ENCODE measurements at places on chromosomes 3 and 15. TPM values are rescaled to one million over a fixed set of nuclear protein-coding genes. Genes with fewer than 3 reads are reported as not detected.

DNA sequence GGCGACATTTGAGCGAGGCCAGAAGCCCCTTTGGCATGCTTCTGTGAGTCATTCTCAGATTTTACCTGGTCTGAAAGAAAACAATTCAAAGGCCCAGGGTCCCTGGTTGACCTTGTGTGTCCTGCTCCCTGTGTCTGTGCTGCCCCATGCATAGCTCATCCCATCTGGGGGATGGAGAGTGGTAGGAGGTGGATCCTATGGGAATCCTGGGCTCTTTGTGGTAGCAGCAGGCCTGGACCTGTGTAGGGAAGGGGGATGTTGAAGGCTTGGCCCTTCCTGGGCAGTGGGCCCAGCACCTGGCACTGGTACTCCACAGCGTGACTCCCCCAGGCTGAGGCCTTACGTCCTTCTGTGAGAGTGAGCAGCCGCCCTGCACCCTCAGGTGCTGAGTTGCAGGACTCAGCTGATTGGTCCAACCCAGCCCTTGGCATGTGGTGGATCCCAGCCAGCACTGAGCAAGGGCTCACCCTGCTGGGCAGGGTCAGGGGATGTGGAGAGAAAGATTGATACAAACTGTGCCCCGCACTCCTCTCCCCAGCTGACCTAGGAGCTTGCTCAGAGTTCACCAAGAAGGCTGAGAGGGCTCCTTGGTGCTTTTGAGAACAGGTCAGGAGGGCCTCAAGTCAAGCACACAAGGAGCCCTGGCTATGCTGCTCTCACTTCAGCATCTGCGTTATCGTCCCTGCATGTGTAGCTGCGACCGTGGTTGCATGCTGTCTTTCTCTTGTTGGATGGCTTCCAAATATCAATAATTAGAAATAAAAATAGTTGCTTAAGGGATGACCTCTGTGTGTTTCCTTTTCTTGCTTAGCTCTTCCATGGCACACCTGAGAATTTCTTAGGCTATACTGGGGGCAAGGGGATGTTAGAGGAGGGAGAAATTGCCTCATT is 21.4 kb upstream of the JMJD7 start:
- H3K36me3 ChIP-seq, result no peaks in the 10 kb centered on the region
- H3K4me3 ChIP-seq, result no peak overlapping the region
- H3K27me3 ChIP-seq, result no peaks in the 10 kb centered on the region
- 0 out of 3 replicates have a peak, but pooled peaks cover 3% of the 10 kb centered on the region for H3K4me1 ChIP-seq

DNA sequence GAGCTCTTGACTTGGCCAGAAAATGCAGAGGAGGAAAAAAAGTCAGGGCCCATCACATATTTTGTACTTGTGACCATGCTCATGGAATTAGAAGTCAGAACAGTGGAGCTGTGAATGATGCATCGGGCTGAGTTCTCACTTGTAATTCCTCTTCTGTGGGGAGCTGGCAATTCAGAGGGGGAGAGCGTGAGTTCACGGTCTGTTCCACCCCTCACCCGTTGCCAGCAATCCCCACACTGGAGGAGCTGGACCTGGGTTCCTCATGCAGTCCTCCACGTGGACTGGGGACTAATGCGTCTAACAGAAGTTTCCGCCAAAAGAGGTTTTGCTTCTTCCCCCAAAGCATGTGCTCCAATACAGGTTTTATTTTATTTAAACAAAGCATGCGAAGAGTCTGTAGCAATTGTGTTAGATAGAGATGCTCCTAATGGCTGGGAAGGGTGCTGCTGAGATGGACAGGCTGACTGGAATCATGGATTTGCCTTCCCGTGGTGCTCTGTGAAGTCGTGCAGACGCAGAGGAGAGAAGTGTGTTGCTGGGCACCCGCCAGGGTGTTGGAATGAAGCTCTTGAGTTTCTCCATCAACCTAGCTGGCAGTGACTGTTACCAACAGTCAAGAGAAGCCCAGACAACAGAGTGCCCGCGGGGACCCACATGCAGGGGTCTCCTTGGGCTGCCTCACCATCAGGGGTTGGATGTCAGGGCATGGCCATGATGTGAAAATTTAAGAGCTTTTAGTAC is 77.4 kb upstream of the PCSK6 start:
- H3K4me1 ChIP-seq, result no peaks in the 10 kb centered on the region
- H3K36me3 ChIP-seq, result no peaks in the 10 kb centered on the region
- H3K27me3 ChIP-seq, result peaks cover 65% of the 10 kb centered on the region
- no peak overlapping the region for H3K27ac ChIP-seq

DNA sequence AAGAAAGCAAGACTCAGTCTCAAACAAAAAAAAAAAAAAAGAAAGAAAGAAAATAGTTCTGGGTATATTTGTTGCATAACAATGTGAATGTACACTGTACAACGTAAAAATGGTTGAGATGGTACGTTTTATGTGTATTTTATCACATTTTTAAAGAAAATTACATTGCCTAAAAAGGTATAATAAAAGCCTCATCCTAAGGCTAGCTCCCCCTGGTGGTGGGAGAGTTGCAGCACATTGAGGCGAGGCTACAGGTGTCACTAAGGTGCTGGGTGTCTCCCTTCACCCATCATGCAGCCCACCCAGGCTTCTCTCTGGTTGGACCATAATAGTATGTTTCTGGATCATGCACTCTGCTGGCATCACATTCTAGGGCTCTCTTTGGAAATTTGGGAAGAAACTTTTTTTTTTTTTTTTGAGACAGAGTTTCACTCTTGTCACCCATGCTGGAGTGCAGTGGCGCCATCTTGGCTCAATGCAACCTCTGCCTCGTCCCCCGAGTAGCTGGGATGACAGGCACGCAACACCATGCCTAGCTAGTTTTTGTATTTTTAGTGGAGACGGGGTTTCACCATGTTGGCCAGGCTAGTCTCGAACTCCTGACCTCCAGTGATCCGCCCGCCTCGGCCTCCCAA is 12.4 kb upstream of the RAB11A start:
- no peaks in the 10 kb centered on the region for H3K4me1 ChIP-seq
- no peaks in the 10 kb centered on the region for H3K36me3 ChIP-seq
- no peak overlapping the region for H3K4me3 ChIP-seq
- peak; percentile 64 for DNase-seq
- no peaks in the 10 kb centered on the region for H3K27me3 ChIP-seq
- H3K27ac ChIP-seq, result no peak overlapping the region

GRCh38 chr15:32909431-32909830 is 191.6 kb downstream of the GREM1 start:
- no peaks in the 10 kb centered on the region for H3K36me3 ChIP-seq
- no peak overlapping the region for H3K4me3 ChIP-seq
- no peak for DNase-seq
- H3K27me3 ChIP-seq, result peaks cover 8% of the 10 kb centered on the region

- H3K4me3 ChIP-seq, result no peak overlapping the region
- H3K27ac ChIP-seq, result no peak overlapping the region
- 0 out of 3 replicates have a peak, but pooled peaks cover 3% of the 10 kb centered on the region for H3K4me1 ChIP-seq
- no peaks in the 10 kb centered on the region for H3K36me3 ChIP-seq
Measured at GRCh38 chr3:115982629-115983028, 359.3 kb downstream of the GAP43 start.

DNA sequence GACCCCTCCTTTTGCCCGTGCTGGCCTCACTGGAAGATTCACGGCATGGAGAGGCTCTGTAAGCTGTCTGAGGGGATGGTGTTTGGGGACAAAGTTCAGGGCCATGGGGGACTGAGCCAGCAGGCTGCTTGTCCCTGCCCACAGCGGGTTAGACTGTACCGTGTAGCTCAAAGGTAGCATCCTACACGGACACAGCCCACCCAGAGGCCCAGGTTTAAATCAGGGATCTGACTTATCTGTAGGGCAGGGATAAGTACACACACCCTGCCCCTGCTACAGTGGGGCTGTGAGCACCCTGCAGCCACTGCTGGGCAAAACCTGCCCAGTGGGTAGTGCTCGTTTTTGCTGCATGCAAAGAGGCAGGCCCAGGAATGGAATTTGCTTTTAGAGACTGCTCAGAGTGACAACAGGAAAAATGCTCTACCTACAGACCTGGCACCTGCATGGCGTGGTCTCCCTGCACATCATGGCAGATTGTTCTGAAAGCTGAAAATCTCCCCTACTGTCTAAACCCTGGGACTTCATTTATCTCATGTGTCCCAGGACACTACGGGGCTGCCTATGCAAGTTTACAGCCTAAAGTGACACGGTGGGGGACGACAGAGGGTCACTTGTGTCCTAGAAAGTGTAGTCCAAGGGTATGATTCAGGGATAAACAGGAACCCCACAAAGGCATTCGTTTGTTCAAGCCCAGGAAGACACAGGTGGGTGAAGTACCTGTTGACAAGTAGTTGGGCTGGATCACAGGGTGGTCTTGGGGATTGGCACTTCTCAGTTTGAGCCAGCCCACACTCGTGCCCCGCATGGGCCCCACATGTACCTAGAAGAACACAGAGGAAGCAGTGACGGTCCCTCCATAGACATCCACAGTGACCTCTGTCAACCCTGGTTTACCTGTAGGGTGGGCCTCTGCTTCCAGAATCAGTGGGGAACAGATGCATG is 27.7 kb downstream of the CHDH start:
- no peak overlapping the region for H3K4me3 ChIP-seq
- no peaks in the 10 kb centered on the region for H3K36me3 ChIP-seq
- DNase-seq, result no peak
- peaks cover 50% of the 10 kb centered on the region for H3K27me3 ChIP-seq

- no peak overlapping the region for H3K4me3 ChIP-seq
- peaks cover 29% of the 10 kb centered on the region for H3K4me1 ChIP-seq
- no peak for DNase-seq
- no peaks in the 10 kb centered on the region for H3K36me3 ChIP-seq
Measured at GRCh38 chr15:28969511-28970085, 83.8 kb downstream of the APBA2 start.

DNA sequence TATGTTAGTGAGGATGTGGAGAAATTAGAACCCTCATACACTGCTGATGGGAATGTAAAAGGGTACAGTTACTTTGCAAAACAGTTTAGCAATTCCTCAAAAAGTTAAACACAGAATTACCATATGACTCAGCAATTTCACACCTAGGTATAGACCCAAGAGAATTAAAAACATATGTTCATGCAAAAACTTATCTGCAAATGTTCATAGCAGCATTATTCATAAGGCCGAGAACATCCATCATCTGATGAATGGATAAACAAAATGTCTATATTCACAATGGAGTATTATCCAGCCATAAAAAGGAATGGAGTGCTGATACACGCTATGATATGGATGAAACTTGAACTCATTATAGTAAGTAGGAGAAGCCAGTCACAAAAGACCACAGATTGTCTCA is 10.3 kb downstream of the SEC13 start:
- H3K4me3 ChIP-seq, result no peak overlapping the region
- H3K4me1 ChIP-seq, result no peaks in the 10 kb centered on the region
- H3K27ac ChIP-seq, result no peak overlapping the region
- DNase-seq, result no peak
- H3K27me3 ChIP-seq, result no peaks in the 10 kb centered on the region

DNA sequence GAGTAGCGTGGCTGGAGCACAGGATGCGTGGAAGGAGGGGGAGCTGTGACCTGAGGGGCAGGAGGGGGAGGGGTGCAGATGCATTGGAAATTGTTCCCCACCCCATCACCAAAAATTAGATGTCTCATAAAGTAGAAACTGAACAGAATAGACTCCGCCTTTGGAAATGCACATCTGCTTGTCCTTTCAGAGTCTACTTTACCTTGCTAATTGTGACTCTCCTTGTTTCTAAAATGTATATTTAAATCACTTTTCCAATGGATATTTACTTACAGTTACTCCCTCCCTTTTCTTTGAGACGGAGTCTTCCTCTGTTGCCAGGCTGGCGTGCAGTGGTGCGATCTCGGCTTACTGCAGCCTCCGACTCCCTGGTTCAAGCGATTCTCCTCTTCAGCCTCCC is 30.6 kb downstream of the SPG21 start:
- H3K27ac ChIP-seq, result no peak overlapping the region
- H3K4me1 ChIP-seq, result no peaks in the 10 kb centered on the region
- DNase-seq, result no peak
- no peak overlapping the region for H3K4me3 ChIP-seq
- no peaks in the 10 kb centered on the region for H3K27me3 ChIP-seq
- peaks cover 70% of the 10 kb centered on the region for H3K36me3 ChIP-seq

DNA sequence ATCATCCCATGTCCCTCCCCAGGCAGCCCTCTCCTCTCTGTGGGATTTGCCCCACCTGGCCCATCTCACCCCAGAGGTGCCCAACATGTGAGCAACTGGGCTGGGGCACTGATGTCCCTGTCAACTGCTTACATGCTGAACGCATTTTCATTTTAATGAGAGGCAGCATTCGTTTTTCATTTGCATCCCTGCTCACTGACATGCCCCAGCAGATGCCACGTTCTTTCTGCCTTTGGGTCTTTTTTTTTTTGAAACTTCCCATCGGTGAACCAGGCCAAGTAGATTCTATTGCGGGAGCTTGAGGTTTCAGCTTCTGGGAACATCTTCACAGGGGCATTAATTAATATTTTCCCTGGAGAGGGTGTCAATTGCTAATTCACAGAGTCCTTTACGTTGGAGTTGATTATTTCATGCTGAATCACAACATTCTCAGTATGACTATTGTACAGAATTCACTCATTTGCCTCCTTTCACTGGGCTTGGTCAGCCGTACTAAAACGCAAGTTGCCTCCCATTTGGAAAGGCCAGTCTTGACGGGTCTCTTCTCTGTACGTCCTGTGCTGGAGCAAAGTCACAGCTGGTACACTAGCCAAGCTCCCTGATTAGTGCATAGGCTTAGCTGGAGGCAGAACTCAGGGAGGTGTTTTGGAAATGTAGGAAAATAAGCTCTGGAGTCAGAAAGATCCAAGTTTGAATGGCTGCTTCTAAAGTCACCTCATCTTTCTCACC is 69.8 kb downstream of the CHRNA7 start:
- no peaks in the 10 kb centered on the region for H3K27me3 ChIP-seq
- no peak overlapping the region for H3K4me3 ChIP-seq

DNA sequence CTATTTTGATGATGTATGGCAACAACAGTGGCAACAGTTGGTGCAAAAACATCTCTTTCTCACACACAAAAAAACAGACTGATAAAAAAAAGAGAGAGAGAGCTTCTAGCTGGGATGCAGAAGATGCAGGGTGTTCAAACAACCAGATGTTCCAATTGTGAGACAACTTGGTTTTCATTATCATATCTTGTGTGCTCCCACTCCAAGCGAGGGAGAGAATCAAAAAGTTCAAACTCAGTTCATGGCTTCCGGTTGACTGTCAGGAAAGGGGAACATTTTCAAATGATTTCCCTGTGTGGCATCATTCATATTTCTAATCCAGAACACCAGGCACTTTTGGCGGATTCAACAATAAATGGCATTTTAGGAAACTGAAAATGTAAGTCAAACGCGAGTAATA is 72.1 kb downstream of the RSL24D1 start:
- H3K4me1 ChIP-seq, result no peaks in the 10 kb centered on the region
- H3K36me3 ChIP-seq, result no peaks in the 10 kb centered on the region
- no peaks in the 10 kb centered on the region for H3K27me3 ChIP-seq
- H3K4me3 ChIP-seq, result no peak overlapping the region
- H3K27ac ChIP-seq, result no peak overlapping the region

The GOLGA8T gene
- not detected for total RNA-seq

The ADCY5 gene
- total RNA-seq, result not detected

The GOLGA6L7 gene
- 0.11 TPM for total RNA-seq

The PLSCR2 gene
- 0.40 TPM for total RNA-seq

The AHSG gene
- total RNA-seq, result 1.2 TPM
